ENCODE measurements at places on chromosomes 2 and 18. TPM values are rescaled to one million over a fixed set of nuclear protein-coding genes. Genes with fewer than 3 reads are reported as not detected.

COL5A2 gene
- total RNA-seq, result 9.3 TPM

VAMP8 gene
- total RNA-seq, result 41.3 TPM

MARCO gene
- 0.13 TPM for total RNA-seq

PLCD4 gene
- total RNA-seq, result 1.2 TPM

DNA sequence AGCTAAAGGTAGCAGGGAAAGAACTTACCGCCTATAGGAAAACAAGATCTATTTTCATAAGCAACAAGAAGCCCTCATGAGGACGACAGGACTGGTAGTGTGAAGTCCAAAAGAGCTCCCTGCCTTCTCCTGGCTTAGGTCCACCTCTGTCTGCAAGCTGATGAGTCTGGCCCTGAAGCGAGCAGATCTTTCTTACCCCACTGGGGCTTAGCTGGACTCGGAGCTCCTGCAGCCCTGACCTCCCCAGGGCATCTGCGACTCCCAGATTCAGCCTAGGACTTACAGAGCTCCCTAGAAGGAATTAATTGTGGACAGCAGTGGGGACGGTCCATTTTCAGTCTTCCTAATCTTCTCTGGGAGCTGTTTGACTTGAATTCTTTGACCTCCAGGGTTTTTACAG, 53.7 kb downstream of the MCFD2 start:
- no peak for DNase-seq

DNA sequence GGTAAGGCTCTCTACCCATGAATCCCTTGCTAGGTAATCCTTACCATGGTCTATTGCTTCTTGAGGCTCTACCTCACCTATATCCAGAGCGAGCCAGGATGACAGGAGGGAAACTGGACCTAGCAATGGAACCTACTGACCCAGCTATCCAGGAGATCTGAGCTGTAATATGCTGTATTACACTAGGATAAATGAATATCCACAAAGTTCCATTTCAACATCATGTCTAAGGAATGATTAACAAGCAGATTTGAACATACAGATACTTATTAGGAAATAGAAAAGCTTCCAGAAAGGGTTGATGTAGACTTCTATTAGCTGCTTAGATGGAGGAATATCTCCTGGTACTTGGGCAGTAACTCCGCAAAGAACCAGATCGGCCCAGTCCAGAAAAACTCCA, 110.1 kb downstream of the BAZ2B start:
- DNase-seq, result no peak

DNA sequence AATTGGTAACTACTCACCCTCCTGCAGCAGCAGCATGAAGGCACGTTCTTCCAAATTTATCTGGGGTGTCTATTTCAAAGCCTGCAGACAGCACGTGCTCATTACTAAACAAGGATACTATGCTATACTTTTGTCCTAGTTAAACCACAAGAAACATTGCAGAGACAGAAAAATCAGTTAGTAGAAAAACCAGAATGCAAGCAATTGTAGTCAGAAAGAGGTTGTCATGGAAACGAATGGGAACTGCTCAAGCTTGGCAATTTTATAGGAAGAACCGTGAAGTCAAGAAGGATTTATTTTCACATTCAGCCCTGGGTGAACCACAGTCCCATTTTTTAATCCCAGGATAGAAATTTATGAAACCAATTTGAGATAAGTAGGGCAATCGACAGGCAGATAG, 162.2 kb upstream of the PGAP1 start:
- no peak for DNase-seq

- no peak for DNase-seq
These were observed 30.2 kb downstream of the CAPN13 start for GRCh38 chr2:30776831-30777635.

DNA sequence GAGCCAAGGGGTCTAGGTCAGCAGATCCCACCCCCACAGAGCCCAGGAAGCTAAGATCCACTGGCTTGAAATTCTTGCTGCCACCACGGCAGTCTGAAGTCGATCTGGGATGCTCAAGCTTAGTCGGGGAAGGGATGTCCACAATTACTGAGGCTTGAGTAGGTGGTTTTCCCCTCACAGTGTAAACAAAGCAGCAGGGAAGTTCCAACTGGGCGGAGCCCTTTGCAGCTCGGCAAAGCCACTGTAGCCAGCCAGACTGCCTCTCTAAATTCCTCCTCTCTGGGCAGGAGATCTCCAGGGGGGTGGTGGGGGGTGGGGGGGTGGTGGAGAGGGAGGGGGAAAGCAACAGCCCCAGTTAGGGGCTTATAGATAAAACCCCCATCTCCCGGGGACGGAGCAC, 419.5 kb downstream of the NUP35 start:
- no peak for DNase-seq

- no peak for DNase-seq
These were observed 19.4 kb upstream of the ALPI start for GRCh38 chr2:232436381-232437194.

GRCh38 chr2:146079216-146079615, 1559.3 kb upstream of the ZEB2 start:
- peak; percentile 66 for DNase-seq

- DNase-seq, result no peak
These were observed 62.5 kb downstream of the SERTAD2 start for GRCh38 chr2:64591188-64591587.
